ENCODE measurements at places on chromosomes 4 and X.

- no peak for DNase-seq
Measured at GRCh38 chr4:40991908-40992307, 222.4 kb downstream of the APBB2 start.

GRCh38 chrX:151287954-151288353 lies 109.1 kb upstream of the VMA21 start:
- DNase-seq, result no peak

DNA sequence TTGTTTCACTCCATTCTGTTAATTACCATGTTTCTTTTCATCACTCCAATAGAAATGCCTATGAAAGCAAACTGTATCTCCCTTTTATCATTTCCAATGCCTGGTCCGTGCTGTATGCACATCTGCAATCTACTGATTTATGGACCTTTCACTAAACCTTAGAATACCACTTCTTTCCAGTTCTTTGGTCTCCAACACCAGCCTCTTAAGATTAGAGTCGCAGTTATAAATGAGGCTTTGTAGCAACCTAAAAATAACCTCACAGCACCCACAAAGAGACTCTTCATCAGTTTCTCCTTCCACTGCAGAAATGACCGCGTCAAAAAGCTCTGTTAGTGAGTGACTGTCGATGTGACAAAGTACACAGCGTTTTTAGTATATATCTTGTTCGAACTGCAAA lies 282.6 kb downstream of the ADGRA3 start:
- DNase-seq, result no peak

GRCh38 chr4:140071806-140072205 lies 82.2 kb downstream of the MAML3 start:
- no peak for DNase-seq
